Caki2 (cell line): ENCODE measurements at places on chromosomes 3 and 15. TPM values are rescaled to one million over a fixed set of nuclear protein-coding genes. Genes with fewer than 3 reads are reported as not detected.

DNA sequence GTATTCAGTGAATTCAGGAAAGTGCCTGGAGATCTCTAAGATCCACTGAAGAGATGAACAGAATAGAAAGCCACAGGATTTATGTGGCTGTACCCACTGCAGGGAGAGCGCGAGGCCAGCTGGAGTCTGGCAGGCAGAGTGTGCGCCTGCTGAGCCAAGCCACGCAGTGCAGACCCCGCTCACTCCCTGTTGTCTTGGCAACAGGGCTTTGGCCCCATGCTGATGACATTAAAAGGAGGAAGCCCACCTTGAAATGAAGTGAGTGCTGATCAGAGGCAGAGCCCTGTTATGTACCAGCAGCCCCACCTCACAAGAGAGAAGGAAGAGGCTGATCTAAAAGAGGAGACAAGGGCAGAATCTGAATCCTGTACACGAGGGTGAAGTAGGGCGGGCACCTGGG, 36.7 kb downstream of the PXYLP1 start:
- no peak for DNase-seq

GRCh38 chr3:5607581-5607980, 420.1 kb downstream of the EDEM1 start:
- no peak for DNase-seq

GRCh38 chr3:99699841-99700240, 61.4 kb downstream of the COL8A1 start:
- DNase-seq, result no peak

DNA sequence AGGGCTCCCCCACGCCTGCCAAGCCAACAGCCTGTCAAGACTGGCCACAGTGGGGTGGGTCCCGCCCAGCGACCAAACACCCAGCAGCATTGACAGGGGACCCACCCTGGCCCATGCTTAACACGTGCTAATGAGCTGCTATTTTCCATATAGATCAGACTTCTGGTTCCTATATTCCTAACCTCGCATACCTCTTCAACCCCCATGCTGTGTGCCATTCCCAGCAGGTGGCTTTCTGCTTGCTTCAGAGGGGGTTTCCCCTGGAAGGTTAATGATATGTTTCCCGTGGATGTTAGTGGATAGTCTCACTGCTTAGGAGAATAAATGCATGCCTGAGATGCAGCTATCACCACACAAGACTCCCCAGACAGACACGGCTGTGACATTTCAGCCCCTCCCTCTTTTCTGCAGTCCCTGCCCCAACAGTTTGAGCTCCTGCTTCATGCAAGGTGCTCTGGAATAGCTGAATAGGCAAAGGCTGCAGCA, 37.9 kb upstream of the MGLL start:
- DNase-seq, result no peak

- DNase-seq, result no peak
These were observed 217.9 kb downstream of the SNRPN start for GRCh38 chr15:25172691-25173090.

Gene IL16
- not detected in 2 replicates for total RNA-seq

Gene TNNC1
- 1.1 and 2.7 TPM in 2 replicates for total RNA-seq
